ENCODE measurements at places on chromosomes 1 and 21.

DNA sequence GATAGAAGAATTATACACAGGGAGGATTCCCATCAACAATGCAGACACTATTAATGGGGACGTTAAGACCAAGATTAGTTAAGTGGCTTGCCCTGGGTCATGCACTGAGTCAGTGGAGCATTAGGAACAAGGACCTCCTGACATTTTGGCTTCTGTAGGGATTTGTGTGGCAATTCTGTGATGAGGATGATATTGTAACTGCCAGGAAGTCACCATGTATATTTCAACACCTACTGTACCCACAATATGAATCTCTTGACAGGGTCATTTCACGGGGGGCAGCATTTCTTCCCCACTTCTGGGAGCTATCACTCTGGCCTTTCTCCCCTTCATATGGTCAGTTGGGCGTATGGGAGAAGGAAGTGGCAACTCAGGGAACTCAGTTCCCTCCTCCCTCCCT lies 134.9 kb downstream of the RUNX1 start:
- DNase-seq = no peak

DNA sequence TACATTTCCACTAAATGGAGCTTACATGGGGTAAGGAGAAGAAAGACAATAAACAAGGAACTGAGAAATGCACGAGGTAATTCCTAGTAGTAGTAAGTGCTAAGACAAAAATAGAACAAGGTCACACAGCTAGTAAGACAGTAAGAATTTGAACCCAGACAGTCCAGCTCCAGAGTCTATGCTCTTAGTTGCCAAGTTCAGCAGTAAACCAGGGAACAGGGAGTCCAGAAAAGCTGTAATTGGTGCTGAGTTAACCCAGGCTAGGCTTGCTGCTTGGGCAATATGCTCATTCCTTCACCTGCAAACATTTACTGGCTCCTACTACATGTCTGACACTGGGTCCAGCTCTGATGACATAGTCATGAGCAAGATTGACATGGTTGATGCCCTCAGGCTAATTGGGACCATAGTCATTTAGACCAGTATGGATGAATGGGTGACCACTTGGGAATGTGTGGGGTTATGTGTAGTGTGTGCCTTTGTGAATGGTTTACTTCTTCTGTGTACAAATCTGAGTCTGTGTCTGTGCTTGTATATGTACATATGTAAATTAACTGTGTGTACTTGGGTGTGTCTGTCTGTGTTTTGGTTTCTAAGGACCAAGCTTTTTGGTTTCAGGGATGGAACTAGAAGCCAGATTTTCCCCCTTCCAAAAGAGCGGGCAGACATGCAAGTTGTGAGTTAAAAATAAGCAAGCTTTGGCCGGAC lies 2.0 kb downstream of the GPX7 start:
- no peak for DNase-seq

DNA sequence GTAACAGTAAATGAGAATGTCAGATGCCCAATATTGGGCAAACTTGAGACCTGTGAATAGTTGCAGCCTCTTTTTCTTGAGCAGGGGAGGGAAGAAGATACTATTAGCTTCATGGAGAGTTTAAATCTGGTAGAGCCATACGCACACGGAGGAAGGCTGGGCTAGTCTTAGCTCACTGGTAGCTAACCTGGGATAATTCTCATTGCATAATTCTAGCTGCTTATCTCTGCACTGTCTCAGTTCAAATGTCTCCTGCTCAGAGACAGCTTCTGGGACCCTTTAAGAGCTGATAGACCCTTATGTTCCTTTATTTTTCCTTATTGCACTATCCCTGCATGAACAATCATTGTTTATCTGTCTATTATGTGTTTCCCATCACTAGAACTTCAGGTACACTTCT lies 8.4 kb downstream of the C1orf87 start:
- DNase-seq = no peak

- DNase-seq = no peak
Observed at GRCh38 chr1:64575881-64576676, 106.2 kb downstream of the CACHD1 start.

DNA sequence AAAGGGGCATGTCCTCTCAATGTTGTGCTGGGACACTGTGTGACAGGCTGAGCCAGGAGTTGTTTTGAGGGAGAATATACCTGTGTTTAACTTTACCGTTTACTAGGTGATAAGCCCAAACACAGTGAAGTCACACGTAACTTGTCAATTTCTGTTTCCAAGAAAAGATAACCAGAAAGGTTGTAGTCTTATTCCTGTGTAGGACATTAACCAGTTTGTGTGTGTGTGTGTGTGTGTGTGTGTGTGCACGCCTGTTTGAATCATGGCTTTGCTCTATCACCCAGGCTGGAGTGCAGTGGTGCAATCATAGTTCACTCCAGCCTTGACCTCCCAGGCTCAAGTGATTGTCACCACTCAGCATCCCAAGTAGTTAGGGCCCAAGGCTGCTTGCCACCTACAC lies 83.6 kb downstream of the MRPS6 start:
- no peak for DNase-seq

GRCh38 chr1:24540906-24541710 lies 14.8 kb upstream of the NCMAP start:
- DNase-seq = no peak

DNA sequence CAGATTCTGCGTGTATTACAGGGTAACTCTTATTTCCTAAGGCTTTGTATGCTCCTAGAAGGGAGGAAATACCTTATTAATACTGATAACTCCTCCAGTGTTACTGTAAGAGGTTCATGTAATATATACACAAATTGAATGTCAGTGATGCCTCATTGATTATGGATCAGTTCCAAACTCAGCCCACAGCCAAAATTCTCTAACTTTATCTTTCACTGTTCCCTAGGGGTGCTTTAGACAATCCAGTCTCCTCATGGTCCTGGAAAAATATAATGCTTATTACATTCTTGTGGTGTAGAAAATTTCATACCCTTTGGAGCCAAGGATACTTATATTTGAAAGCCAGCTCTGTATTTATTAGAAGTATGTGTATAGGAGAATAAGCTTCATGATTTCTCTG lies 73.0 kb downstream of the NGF start:
- no peak for DNase-seq

GRCh38 chr1:153342178-153342577 lies 6.5 kb downstream of the PGLYRP4 start:
- DNase-seq = no peak

GRCh38 chr1:185566995-185567394 lies 167.2 kb upstream of the HMCN1 start:
- DNase-seq = no peak

DNA sequence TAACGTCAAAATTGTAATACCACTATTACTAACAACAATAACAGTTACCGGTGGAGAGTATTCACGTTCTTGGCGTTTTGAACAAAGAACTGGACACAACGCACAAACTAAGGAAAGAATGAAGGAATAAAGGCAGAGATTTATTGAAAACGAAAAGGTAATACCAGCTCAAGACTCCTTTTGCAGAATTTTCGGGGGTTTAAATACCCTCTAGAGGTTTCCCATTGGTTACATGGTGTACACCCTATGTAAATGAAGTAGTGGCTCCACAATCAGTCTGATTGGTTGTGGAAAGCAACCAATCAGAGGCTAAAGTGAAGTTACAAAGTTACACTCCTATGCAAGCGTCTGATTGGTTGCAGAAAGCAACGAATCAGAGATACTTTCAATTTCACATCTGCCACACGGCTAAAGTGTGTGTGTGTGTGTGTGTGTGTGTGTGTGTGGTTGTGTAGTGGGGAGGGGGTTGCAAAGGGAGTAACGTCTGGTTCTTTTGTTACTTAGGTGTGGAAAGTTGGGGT lies 1.1 kb upstream of the GTF2B start:
- DNase-seq = no peak

DNA sequence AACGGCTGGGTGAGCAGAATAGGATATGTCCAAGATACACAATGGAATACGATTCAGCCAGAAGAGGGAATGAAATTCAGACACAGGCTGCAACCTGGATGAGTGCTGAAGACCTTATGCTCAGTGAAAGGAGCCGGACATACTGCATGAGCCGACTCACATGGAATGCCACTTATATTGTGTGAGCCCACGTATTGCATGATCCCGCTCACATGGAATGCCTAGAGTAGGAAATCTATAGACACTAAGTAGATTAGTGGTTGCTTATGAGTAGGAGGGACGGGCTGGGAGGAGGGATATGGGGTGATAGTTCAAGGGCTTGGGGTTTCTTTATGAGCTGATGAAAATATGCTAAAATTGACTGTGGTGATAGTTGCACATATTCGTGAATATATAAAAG lies 26.8 kb downstream of the TMPRSS2 start:
- no peak for DNase-seq

- DNase-seq = no peak
Observed at GRCh38 chr1:198169672-198170071, 12.9 kb downstream of the NEK7 start.

GRCh38 chr1:25484096-25484495 lies 53.4 kb downstream of the MACO1 start:
- no peak for DNase-seq

DNA sequence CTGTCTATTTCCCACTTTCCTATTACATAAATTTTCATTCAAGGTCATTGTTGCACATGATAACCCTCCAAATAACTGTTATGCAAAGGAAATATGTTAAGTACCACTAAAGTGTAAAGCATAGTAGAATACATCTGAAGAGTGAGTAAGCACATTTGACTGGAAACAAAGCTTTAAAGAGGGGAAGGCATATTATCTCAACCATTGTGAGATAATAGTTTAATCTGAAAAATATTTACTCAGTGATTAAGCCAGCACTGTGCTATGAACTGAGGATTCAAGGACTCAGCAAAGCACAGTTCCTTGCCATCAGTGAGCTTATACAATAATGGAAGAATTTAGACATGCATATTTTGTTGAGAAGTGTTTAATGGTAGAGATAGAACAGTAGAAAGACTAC lies 127.4 kb downstream of the HMCN1 start:
- no peak for DNase-seq

DNA sequence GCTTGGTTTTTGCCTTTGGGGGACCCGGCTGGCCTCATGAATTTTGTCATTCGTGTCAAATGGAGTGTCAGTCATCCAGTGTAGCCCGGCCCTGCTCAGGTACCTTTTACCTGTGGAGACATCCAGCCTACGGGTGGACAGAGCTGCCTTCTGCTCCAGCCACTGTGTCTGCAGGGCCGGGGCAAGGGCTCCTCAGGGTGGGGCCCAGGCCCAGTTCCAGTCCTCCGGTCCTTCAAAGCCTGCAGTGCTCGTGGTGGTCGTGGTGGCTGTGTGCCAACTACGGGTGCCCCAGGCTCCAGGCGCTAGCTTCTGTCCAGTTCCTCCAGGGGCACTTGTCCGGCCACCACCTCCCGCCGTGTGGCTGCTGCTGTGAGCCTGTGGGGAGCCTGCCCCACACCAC lies 54.8 kb downstream of the TRIM11 start:
- no peak for DNase-seq

DNA sequence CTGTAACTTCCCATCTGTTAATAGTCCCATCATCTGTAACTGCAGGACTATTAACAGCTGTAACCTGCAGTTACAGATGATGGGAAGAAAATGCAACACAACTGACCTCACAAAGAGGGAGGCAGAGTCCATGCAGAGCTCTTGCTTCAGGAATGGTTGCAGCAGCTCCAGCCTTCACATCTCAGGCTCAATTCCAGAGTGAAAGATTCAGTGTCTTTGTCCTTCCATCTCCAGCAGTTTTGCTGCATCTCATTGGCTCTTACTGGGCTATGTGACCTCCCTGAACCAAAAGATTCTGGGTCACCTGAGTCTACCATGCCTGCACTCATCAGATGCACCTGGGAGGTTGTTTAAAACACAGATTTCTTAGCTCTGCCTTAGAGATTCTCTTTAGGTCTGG lies 686.7 kb downstream of the MATN1 start:
- DNase-seq = no peak

DNA sequence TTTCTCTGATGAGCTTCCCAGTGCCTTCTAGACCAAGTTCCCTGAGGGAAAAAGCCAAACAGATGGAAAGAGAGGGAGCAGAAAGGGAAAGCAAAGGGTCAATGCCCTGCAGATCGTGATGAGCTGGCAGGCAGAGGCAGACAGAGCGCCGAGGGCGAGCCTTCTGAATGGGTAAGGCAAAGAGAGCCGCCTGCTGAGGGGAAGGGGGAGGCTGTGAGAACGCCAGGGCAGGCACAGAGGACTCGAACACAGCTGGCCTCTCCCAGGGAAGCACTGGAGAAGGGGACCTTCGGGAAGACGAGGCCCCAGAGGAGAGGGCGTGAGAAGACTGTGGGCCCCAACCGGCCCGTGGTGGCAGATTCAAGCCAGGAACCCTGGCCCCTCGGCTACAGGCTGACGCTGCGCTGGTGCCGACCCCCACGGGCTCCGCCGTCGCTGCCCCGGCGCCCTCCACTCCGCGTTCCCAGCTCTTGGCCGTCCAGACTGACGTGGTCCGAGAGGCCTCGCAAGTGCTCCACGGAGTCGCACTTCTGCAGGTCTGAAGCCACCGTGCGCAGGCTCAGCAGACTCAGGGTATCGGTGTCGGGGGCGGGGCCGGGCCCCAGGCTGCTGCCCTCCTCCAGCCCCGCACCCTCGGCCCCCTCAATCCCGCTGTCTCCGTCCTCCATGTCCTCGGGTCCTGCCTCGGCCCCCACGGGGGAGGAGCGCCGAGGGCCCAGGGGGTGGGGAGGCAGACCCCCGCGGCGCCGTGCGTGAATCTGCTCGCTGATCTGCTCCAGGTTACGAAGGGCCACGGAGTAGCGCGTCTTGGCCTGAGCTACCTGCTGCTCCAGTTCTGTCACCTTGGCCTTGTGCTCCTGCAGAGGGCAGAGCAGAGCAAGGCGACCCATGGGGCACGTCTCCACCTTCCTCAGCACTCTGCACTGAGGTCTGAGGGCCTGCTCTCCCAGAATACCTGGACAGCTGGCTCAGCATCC lies 13.9 kb downstream of the SH3BP5L start:
- DNase-seq = no peak

- no peak for DNase-seq
Observed at GRCh38 chr1:24468685-24469316, 33.8 kb upstream of the RCAN3 start.

Data from stimulated activated CD4-positive, alpha-beta T cell treated with anti-CD3 and anti-CD28 coated beads, TNF-alpha, amount 100 ng/mL, for 48 hours (primary cell).